Testis (tissue), 5 donors: ENCODE measurements at places on chromosomes 5 and 9. TPM values are rescaled to one million over a fixed set of nuclear protein-coding genes. Genes with fewer than 3 reads are reported as not detected.

GFI1B gene
- polyA plus RNA-seq: 12.6 TPM

DNA sequence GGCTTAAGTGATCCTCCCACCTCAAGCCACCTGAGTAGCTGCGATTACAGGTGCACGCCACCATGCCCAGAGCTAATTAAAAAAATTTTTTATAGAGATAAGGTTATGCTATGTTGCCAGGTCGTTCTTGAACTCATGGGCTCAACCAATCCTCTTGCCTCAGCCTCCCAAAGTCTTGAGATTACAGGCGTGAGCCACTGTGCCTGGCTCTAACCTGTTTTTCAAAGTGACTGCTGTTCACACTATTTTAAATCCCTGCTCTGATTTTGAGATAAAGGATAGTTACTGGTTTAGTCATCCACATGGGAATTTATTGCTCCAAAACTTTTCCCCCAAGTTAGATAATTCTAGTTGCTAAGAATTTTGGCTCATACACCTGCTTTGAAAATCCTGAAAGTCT is 48.2 kb upstream of the MTMR12 start:
- no peak for DNase-seq

- peak; percentile 56 for DNase-seq
Observed at GRCh38 chr5:174751154-174752000, 27.0 kb downstream of the MSX2 start.

GRCh38 chr9:87685871-87686519 is 39.9 kb upstream of the CTSL start:
- DNase-seq: no peak

- no peak for DNase-seq
Observed at GRCh38 chr5:161230221-161230620, 316.3 kb downstream of the GABRB2 start.
